ENCODE measurements at places on chromosomes 7 and 10.

DNA sequence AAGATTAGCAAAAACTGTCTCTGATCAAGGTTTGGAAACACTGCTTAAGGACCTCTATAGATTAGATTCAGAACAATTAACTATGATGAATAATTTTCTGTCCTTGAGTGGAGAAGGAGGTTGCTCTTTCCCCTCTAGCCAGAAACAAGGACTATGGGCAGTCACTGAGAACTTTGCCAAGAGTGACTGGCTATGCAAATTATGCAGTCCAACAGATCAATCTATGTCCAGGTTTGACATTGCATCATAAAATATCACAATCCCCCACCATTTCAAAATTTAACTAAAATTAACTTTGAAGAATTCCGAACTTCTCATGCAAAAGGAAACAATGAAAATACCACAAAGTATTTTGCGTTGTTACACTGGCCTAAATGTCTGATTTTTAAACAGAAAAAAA, 50.6 kb downstream of the TSPAN12 start:
- no peak for DNase-seq

GRCh38 chr7:101772508-101773211, 44.8 kb upstream of the CUX1 start:
- no peak for DNase-seq

- DNase-seq = no peak
Measured at GRCh38 chr10:110324805-110325280, 20.1 kb upstream of the SMNDC1 start.

GRCh38 chr7:31791881-31792280, 104.9 kb downstream of the PPP1R17 start:
- DNase-seq = no peak

DNA sequence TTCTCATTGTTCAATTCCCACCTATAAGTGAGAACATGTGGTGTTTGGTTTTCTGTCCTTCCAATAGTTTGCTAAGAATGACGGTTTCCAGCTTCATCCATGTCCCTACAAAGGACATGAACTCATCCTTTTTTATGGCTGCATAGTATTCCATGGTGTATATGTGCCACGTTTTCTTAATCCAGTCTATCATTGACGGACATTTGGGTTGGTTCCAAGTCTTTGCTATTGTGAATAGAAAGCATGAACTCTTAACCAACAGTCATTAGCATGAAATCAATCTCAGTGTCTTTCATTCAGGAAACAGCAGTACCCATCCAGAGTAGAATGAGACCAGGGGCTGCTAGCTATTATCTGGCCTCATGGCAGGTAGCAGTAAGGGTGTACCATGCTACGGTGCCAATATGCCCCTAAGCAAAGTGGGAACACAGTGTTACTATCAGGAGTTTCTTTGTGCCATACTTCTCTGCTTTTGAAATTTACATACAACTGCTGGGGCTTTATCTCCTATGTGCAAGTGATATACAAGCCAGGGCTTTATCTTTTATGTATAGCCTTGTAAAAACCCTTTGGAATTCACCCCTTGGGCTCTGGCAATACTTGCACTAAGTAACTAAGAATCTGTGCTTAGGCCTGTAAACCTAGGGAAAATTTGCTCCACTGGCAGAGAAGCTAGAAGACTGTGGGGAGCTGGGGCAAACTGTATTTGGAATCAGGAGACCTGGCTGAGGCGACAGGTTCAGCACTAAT, 5.4 kb downstream of the PON2 start:
- DNase-seq = no peak

- no peak for DNase-seq
Measured at GRCh38 chr7:87267239-87267900, 47.8 kb upstream of the TMEM243 start.

DNA sequence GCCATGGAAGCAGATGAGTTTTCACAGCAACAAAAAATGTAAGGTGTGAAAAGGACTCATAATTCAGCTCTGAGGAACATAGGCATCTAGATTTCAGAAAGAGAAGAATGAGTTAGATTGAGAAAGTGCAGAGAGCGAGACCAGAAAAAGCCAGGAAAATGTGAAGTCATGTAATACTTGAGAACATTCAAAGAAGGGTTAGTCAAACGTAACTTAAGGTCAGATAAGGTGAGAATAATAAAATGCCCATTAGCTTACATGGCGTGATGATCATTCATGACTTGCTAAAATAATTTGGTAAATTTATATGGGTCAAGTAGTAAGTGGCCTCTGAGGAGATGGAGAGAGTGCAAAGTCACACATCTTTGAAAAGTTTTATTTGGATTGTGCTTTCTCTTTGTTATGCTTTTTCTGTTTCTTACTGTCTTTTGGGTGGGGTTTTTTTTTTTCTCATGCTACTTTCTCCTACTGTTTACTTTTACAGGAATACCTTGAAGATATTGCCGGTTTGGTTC, 271.8 kb upstream of the NRG3 start:
- no peak for DNase-seq

GRCh38 chr10:14179251-14179650, 151.5 kb downstream of the FRMD4A start:
- no peak for DNase-seq

DNA sequence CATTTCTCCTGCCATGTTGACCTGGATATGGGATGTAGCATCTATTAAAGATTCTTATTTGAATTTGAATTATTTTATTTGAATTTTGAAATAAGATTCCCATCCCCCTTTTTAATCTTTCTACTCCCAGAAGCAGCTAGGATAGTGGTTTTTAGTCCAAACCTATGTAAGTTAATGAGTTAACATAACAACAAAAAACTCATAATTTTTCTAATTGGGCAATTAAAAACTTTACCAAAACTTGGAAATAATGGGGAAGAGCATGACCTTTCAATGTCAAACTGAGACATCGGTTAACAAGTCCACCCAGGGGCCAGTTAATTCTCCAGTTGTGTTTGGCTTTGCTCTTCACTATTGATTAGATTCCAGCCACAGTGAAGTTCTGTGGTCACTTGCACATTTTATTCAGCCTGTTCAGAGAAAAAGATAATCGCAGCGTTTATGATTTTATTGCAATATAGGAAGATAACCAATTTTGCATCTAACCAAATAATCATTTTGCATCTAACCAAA, 1.2 kb upstream of the FAM13C start:
- DNase-seq = no peak

GRCh38 chr7:101720324-101720723, 91.2 kb upstream of the MYL10 start:
- DNase-seq = no peak

DNA sequence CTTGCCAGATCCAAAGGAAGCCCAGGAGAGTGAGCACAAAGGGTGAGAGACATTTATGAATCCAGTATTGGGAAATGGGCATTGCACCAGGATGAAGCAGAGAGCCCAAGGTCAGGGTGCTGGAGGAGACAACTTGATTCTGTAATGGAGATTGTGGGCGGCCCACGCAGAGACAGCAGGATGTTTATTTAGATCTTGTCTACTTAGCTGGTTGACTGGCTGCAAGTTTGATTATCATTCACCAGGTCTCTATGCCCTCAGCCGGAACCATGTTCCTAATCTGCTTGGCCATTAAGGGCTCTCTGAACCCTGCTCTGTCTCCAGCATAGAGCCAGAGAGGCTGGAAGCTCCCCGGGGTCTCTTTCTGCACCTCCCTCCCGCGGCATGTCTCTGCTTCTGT, 188.7 kb downstream of the PLXNA4 start:
- no peak for DNase-seq

GRCh38 chr7:1706381-1706720, 36.3 kb downstream of the ELFN1 start:
- no peak for DNase-seq

DNA sequence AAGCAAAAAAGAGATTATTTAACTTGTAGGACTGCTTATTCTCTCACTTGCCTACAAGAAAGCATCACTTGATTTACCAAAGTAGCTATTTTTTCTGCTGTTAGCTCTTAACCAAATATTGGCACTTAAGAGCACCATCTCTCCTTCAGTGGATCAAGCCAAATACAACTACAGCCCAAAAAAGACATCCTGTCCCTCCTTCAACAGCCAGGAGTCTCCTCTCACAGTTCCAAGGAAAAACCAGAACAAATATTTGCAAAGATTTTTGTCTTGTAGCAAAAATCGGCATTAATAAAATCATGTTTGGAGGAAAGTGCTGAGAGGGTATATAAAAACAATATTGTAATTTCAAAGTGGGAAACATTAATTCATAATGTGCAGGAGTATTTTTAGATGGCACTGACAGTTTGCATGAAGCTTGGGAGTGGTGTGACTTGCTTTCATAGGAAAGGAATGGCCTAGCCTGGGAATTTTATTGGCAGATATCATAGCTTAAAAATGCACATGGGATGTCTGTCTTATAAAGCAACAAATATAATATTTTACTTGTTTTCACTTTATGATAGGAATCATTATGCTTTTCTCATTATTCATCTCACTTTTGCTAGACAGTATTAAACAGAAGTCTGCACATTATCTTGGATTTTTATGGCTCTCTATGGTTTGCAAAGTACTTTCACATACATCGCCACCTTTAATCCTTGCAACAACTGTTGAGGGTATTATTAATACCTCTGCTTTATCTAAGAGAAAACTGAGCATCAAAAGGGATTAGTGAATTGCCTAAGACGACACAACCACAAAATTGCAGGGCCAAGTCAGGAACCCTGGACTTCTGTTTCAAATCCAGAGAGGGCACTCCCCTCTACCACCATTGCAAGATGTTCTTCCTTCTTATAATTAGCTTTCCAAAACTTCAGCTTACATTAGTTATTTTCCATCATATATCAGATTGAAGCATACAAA, 103.5 kb downstream of the AGMO start:
- DNase-seq = no peak

GRCh38 chr10:110914431-110914830, 4.5 kb downstream of the BBIP1 start:
- no peak for DNase-seq

DNA sequence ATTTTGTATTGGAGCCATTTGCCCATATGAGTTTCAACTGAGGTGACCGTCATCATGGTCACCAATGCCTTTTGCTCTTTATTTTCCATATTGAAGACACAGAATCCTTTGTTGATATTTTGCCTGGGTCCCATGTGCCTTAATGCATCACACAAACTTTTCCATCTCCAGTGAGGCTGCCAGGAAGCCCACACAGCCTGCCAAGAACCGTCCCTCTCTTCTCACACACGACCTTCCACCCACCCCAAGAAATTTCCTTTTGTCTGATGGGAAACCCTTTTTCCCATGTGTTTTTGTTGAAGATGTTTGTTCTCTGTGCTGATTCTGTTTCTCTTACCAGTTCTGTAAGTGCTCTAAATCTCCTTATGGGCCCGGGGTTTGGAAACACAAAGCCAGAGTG, 168.9 kb downstream of the CSTF2T start:
- DNase-seq = no peak

DNA sequence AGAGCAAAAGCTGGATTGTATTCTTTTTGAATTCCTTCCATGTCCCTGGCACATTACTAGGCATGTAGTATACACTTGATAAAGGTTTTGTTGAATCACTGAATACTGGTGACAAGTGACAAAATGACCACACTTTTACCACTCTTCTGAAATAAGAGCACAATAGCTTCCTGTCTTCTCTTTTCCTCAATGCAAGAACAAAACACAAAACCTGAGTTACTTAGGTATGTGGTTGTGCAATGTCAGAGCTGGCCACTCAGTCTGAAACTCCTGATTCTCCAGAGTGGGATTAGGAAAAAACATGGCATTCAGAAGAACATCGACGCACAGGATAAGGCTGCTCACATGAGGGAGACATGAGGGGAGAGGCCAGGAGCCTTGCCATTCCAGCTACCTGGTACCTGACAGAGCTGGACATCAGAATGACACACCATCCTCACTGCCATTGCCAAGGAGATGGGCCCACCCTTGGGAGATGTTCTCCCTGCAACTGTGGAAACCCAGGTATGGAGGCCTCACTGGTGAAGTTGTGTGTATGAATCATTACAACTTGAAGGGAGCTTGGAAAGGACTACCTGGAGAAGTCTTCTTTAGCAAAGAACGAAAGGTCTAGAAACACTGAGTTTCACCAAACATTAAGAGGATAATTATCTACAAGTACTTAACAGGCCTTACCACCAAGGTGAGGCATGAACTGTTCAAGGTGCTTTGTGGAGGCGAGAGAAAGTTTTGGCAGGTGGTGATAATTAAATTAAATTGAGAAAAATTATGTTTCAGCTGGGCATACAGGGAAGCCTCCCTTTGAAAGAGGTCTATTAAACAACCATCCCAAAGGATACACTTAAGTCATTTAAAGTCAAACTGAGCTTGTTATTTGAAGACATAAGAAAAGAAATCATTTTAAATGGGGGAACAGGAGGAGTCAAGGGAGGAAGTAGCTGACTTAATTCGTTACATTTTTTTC, 246.5 kb upstream of the AOAH start:
- no peak for DNase-seq

- no peak for DNase-seq
Measured at GRCh38 chr10:60952067-60952845, 8.3 kb upstream of the RHOBTB1 start.

DNA sequence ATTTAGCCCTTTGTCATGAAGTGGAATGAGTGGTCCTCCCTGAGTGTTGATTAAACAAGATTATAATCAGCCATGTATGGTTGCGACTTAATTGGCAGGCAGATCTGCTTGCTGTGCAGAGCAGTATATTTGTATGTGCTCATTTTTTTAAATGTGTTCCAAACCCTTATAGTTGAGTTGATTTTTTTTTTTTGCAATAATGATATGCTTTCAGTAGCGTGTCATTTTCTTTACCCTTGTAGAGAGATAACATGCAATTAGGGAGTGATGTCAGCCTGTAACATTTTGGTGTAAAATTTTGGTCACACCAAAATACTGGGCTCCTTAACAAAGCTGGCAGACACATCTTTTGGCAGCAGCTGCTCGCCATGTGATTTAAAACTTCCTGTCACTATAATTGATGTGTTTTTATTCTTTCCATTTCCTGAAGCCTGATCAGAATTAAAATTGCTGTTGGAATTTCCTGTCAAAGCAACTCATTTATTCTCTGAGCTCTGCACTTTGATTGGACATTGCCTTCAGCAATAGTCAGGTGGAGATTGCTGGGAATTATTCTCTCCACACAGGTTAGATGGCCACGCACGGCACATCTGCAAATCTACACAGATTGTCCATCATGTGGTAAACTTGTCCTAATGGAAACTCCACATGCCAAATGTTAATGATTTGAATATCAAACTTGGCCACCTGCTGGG, 125.3 kb downstream of the DYNC1I1 start:
- peak; percentile 5 for DNase-seq

Data from OCI-LY7 (cell line).